ENCODE measurements at places on chromosomes 2 and 18.

DNA sequence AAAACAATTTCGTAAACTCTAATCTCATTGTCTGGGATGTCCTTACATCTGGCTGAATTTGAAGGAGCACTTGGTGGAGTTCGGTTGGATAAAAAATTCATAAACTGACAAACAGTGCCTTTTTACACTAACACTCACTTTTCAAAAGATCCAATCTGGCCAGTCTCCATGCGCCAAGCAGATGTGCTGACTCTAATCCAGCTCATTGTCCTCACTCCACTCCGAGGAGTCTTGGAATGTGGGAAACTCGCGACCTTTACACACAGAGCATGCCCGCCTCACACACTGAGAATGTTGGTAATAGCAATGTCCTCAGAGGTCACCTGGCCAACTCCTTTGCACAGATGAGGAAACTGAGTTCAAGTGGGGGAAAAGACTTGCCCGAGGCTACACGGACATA is 66.8 kb downstream of the XDH start:
- no peak for DNase-seq

DNA sequence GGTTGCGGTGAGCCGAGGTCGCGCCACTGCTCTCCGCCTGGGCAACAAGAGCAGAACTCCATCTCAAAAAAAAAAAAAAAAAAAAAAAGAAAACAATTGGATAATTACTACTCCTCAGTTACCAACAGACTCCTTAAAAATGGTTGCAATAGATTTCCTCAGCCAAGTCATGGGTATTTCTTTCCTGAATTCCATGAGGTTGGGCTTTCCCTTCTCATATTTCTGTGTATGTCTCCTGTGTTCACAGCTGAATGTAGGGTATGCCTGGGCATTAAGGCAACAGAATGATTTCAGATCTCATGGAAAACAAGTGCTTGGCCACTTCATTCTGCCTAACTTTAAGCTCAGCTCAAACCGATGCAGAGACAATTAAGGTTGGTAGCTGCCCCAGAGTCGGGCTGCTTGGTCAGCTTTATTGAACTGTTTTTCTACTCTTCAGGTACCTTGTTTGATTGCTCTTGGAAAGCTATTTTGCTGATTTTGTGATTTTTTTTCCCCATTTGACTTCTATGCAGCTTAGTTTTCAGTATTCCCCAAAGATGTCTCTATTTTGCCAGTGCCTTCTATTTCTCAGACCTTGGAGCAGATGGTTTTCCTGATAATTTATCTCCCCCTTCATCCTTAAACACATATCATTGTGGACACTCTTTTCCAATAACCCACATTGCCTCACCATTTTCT is 24.8 kb downstream of the KIF5C start:
- DNase-seq, result no peak

GRCh38 chr18:37449618-37450017 is 116.0 kb downstream of the CELF4 start:
- no peak for DNase-seq

DNA sequence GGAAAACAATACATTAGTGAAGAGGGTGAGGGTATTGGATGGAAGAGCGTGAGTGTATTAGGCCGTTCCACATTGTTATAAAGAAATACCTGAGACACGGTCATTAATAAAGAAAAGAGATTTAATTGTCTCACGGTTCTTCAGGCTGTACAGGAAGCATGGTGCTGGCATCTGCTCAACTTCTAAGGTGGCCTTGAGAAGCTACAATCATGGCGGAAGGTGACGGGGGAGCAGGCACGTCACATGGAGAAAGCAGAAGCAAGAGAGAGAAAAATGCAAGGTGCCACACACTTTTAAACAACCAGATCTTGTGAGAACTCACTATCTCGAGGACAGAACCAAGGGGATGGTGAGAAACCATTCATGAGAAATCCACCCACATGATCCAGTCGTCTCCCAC is 18.2 kb downstream of the HPCAL1 start:
- DNase-seq, result no peak

- DNase-seq, result no peak
Measured at GRCh38 chr18:26301681-26302080, 75.4 kb downstream of the TAF4B start.

GRCh38 chr18:58911241-58911640 is 46.6 kb downstream of the ZNF532 start:
- no peak for DNase-seq

- DNase-seq, result no peak
Measured at GRCh38 chr2:73083886-73084800, 12.6 kb upstream of the SFXN5 start.

GRCh38 chr2:50895041-50895440 is 136.9 kb downstream of the NRXN1 start:
- DNase-seq, result no peak

GRCh38 chr2:240374085-240374907 is 61.2 kb upstream of the GPC1 start:
- no peak for DNase-seq

- DNase-seq, result no peak
Measured at GRCh38 chr2:22273853-22274252, 1111.1 kb upstream of the KLHL29 start.

GRCh38 chr18:3499501-3499900 is 49.5 kb downstream of the TGIF1 start:
- DNase-seq, result no peak

DNA sequence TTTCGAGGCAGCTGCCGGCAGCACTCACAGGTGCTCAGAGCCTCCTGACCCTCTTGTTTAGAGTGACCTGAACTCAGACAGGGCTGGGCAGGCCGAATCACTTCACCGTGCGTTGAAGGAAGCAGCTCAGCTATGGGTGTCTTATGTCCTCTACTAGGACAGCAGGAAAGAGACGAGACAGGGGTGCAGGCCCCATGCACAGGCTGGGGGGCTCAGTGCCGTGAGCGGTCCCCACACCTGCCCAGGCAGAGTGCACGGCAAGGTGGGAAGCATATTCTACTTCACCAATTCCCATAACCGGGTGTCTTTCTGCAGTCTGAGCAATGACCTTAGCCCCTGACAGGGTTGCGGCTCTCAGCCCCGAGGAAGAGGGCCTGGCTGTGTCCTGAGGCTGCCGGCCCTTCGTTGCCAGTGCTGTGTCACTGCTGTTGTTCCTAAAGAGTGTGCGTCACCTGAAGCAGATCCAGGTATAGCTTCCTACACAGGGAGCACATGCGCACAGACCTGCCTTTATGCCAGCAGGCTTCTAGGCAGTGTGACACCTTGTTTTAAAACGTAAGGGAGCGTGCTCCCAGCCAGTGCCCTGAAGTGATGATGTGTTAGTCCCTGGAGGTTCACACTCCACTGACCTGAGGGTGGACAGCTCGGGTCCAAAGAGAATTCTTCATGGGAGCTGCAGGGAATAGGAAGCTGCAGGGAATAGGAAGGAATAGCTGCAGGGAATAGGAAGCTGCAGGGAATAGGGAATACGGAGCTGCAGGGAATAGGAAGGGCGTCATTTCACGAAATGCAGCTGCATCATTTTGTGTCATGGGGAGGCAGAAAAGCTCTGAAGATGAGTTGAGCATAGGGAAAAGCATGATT is 207.9 kb upstream of the SALL3 start:
- no peak for DNase-seq

DNA sequence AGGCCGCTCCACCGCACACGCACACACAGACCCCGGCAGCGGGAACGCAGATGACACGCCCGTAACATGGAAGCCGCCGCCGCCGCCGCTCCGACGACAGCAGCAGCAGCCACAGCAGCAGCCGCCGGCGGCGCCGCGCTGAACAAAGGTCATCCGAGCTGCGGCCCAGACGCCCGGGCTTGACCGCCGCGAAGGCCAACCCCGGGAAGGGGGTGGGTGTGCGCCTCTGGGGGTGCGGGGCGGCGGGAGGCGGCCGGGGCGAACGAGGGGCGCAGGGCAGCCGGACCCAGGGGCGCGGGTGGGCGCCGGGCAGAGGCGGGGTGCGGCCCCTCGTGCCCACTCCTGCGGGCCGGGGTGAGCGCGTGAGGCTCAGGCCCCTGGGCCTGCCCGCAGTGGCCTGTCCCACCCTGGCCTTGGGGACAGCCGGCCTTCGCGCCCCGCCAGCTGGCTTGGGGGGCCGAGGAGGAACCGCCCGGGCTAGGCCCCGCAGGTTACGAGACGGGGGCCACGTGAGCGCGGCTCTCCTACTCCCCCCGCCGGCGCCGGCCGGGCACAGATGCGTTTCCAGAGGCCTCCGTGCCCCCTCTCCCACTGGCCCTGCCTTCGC is 1.0 kb upstream of the ZNF532 start:
- DNase-seq, result peak; percentile 76

DNA sequence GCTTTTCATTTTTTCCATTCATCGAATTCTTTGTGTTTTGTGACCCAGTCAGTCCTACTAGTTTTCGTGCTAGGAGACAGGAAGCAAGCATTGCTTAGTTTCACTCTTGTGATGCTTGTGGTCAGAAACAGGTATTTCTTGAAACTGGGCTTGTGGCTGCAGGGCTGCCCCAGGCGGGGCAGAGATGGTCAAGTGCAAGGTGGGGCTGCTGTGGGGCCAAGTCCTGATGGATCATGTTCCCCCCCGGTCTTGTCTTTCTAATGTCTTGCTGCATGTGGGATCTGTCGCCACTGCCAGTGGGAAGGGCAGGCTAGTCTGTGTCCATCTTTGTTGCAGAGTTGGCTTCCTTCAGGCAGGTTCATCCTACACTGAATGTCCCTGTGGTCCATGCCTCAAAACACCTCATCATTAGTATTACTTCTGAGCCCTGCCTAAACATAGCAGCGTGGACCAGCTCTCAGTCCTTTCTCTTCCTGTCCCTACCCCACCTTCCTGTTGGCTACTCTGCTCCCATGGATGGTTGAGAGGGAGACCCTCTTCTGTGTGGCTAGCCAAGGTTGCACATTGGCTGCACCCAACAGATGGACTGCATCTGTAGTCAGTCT is 38.7 kb downstream of the INPP4A start:
- DNase-seq, result no peak

GRCh38 chr2:68236103-68236734 is 16.1 kb downstream of the PPP3R1 start:
- DNase-seq, result no peak

- no peak for DNase-seq
Measured at GRCh38 chr2:222423186-222423585, 1.2 kb upstream of the SGPP2 start.

DNA sequence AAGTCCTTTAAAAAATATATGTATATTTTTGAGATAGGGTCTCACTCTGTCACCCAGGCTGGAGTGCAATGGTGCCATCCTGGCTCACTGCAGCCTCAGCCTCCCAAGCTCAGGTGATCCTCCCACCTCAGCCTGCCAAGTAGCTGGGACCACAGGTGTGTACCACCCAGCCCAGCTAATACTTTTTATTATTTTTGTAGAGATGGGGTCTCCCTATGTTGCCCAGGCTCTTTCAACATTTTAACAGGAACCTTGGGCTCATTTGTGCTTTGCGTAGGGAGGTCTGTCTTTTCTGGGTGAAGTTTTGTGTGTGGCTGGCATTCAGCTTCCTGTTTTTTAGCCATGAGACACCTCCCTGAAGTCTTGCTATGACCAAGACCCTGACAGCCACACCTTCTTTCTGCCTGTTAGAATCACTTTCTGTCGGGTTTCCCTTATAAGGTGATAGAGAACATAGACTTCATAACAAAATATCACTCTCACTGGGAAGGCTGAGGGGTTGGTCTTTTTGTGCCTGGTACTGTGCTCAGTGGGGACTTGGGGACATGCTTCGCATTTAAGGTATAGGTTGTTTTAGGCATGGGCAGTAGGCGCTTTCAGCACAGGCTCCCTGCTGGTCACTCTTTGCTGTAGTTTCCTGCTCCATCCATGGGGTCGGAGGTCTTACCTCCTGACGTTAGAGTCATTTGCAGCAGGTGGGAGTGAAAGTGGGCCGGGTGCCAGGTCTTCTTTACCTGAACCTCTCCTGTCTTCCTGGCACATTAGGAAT is 3.4 kb downstream of the RAB31 start:
- no peak for DNase-seq

DNA sequence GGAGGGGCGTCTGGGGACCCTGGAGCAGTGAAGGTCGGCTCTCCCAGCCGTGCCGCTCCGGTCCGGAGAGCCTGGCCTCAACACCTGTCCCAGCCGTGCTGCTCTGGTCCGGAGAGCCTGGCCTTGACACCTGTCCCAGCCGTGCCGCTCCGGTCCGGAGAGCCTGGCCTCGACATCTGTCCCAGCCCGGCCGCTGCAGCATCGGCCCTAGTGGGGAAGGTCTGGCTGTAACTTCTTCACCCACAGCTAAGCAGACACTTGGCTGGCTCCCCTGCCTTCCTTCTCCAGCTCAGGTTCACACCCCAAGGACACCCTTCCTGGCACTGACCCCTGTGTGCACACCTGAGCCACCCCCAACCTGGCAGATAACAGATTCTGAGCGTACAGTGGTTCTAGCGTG is 4.6 kb downstream of the KCNG2 start:
- no peak for DNase-seq

GRCh38 chr2:241092677-241093076 is 9.4 kb downstream of the MTERF4 start:
- no peak for DNase-seq

GRCh38 chr2:134002921-134003320 is 251.0 kb upstream of the MGAT5 start:
- DNase-seq, result no peak

DNA sequence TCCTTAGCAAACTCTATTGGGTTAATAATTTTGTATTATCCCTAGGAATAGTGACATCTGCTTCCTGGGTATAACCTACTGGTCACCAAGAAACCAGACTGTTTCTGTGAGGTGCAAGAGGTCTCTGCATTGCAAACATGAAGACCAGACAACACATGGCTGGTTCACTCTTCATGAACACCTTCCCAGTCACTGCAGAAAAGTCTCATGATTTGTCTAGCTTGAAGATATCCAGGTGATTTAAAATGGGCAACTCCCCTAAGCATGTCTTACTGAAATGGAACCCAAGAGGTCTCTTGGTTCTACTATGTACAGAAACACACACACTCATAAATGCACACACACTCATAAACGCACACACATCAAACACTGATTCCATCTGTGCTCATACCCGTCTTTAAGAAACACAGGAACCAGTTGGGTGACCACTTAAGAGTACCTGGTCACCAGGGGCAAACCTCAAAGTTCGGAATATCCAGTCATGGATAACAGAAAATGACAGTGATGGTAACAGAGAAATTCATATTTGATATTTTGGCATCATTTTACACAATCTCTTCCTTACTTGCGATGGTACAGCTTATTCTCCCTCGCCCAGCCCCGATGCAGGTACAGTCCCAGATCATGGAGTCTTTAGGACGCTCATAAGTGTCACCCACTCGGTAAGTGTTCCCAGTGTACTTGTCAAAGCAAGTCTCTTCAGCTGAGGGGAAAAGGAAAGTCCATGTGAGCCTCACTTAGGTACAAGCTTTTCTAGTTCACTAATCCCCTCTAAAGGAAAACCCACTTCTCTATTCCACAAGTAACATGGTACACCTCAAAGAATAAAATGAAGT is 2.9 kb downstream of the FN1 start:
- no peak for DNase-seq

GRCh38 chr18:77004555-77005380 is 127.8 kb downstream of the MBP start:
- no peak for DNase-seq

GRCh38 chr18:3857544-3857943 is 407.6 kb downstream of the TGIF1 start:
- no peak for DNase-seq

- DNase-seq, result no peak
Measured at GRCh38 chr18:47679864-47680263, 250.6 kb downstream of the SMAD2 start.

Data from mucosa of descending colon (tissue), 3 donors.